ACHN (cell line): ENCODE measurements at places on chromosomes 3 and 15.

GRCh38 chr15:83283813-83284558 is 478 bp downstream of the BNC1 start:
- DNase-seq = peak; percentile 37

DNA sequence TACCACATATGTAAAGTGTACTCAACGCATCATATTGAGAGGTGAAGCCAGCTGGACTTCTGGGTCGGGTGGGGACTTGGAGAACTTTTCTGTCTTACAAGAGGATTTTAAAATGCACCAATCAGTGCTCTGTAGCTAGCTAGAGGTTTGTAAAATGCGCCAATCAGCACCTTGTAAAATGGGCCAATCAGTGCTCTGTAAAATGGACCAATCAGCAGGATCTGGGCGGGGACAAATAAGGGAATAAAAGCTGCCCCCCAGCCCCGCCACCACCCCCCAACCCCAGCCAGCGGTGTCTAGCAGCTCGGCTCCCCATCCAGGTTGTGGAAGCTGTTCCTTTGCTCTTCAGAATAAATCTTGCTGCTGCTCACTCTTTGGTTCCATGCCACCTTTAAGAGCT is 6.2 kb upstream of the IVD start:
- no peak for DNase-seq

- DNase-seq = no peak
Observed at GRCh38 chr15:28013976-28014375, 85.1 kb downstream of the OCA2 start.

GRCh38 chr15:40313531-40314398 is 6.0 kb upstream of the PLCB2 start:
- DNase-seq = no peak

GRCh38 chr15:29838352-29839010 is 16.2 kb upstream of the TJP1 start:
- no peak for DNase-seq

- no peak for DNase-seq
Observed at GRCh38 chr3:184388164-184388935, 8.5 kb downstream of the CHRD start.

DNA sequence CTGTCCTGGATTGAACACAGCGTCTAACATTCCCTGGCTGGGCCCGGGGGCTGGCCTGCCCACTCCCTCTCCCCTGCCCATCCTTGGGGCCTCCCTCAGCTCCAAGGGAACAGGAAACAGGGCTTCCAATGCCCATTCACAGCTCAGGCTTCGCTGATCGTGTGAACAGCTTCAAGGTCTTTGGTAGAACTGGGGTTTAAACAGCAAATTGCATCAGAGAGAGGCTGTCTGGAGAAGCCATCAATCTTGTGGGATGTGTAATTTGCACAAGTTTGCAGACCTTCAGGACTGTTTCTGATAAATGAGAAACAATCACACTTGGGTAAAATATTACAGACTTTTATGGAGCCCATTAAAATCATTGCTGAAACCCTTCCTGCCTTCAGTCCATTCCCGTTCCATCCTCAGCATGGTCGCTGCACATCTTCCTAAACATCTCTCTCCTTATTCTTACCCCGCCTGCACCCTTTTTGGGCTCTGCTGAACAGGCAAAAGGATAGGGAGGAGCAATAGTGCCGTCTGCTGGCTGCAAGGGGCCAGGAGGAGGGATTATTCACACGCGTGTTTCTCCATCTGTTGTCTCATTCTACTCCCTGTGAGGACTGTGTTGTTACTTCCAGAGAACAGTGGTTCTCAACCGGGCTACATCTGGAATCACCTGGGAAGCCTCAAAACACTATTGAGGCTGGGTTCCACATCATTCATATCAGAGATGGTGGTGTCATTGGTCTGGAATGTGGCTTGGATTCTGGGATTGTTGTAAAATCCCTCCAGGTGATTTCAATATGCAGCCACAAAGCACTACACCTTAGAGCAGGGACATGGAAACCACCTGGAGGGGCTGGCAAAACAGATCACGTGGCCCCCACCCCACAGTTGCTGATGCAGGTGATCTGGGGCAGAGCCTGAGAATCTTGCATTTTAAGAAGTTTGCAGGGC is 116.3 kb downstream of the CLSTN2 start:
- DNase-seq = no peak

DNA sequence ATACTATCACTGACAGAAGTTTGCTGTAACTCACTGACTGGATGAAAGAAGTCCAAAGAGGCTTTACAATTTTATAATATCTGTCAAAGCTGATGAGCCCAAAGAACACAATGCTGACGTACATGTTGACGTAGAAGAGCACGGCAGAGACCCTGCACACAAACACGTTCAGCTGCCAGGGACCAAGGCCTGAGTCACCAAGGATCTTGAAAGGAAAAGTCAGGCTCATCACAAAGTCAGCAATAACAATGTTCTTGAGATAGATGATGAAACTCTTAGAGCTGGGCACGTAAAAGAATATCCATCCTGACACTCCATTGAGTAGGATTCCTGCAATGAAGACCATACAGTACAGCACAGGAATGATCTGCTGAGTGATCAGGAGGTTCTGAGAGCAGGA is 10.9 kb upstream of the GPR171 start:
- no peak for DNase-seq

DNA sequence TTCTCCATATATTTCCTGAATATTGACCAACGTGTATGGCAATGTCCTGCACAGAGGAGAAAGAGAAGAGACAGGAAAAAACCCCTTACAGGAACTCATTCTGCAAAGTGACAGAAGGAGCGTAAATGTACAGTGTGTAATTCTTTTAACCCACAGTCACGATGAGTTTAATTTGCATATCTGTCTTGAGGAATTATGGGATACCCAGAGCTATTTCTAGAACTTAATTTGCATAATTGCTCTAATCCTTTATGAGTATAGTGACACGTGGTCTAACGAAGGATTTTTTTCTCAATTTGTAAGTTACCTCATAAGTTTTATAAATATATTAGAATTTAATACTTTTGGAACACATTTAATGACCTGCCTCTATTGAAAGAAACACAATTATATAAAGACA is 9.8 kb downstream of the GPR27 start:
- no peak for DNase-seq

DNA sequence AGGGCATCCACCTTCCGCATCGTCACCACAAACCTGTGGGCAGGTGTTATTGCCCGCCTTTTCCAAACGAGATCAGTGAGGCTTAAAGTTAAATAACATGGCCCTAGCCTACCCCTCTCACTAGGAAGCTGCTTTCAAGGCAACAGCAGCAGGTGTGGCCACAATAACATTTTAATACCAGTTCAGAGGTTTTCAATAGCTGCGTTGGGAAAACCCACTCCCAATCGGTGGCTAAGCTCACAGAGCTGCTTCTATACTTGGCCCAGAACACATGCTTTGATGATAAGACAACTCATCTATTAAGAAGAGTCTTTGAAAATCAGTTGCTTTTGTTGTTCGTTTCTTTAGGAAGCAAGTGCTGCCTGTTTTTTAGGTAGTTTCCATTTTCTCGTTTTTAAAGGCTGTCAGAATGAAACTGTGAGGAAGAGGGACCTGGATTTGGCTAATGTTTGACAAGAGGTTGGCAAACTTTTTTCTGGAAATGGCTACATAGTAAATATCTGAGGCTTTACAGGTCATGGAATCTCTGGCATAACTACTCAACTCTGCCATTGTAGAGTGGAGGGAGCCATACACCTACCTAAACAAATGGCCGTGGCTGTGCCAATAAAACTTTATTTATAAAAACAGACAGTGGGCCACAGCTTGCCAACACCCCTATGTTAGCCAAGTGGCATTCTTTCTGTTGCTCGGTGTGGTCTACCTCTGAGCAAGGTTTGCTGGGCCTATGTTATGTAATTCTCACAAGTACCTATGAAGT is 179.6 kb downstream of the FEZF2 start:
- DNase-seq = no peak

- no peak for DNase-seq
Observed at GRCh38 chr3:123153125-123154019, 48.4 kb upstream of the SEC22A start.

DNA sequence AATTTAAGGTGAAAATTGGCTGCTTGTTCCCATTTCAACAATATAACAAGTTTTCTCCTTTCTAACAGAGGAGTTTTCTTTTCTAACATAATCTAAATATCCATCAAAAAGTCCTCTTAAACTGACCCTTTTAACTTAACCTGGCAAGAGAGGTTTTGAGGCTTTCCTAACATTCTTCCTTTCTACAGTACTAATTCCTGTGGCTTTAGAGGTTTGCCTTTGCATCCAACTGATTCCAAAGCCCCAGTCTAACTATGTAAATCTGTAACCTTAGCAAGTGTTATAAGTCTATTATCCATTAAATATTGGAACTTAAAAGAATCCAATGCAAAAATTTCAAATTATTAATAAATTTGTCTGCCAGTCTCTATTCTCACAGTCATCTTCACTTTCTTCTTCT is 134.1 kb downstream of the ISL2 start:
- DNase-seq = peak; percentile 30

DNA sequence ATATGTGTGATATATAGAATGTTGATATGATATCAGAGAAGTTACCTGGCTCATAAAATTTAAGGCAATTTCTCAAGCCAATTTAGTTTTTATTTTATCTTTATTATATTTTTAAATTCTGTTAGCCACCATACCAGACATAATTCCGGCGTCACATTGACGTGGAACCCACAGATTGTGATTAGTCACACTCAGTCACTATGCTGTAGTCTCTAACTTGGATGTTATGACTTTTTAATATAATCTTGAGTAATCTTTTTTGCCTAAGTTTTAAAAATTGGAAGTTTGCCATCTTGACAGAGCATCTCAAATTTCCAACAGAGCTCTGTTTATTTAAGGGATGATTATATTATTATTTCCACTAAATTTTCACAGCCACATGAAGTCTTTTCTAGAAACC is 9.7 kb upstream of the DCLK3 start:
- DNase-seq = no peak

DNA sequence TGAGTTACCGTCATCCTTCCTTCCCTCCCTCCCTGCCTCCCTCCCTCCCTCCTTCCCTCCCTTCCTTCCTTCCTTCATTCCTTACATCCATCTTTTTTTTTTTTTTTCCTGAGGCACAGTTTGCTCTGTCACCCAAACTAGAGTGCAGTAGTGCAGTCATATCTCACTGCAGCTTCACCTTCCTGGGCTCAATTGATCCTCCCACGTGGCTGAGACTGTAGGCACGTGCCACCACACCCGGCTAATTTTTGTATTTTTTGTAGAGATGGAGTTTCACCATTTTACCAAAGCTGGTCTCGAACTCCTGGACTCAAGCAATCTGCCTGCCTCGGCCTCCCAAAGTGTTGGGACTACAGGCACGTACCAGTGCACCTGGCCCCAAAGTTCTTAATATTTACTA is 25.8 kb downstream of the USP3 start:
- DNase-seq = no peak

DNA sequence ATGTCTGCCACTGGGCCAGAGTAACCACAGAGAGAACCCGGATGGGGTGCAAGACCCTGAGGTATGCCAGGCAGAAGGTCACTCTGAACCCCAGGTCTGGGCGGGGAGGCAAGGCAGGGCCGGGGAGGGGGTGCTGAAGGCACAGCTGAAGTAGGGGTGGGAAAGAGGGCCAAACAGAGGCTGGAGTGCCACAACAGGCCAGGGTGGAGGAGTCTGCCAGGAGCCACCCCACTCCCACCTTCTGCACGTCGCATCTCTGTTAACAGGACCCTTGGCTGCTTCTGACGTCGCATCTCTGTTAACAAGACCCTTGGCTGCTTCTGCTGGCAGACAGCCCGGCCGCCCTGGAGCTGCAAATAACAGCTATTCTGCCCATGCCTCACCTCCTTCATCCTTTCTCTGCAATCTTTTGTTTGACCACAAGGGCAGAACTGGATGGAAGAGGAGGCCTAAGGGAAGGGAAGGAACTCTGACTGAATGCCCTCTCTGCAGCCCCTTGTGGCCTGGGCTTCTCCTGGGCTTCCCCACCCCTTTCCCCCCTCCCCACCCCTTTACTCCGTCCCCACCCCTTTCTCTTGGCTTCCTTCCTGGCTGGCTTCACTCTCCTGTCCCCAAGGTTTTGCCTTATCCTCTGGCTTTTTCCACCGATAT is 20.6 kb upstream of the FBLN2 start:
- DNase-seq = peak; percentile 16

- no peak for DNase-seq
Observed at GRCh38 chr15:90580099-90580498, 50.4 kb downstream of the CRTC3 start.

DNA sequence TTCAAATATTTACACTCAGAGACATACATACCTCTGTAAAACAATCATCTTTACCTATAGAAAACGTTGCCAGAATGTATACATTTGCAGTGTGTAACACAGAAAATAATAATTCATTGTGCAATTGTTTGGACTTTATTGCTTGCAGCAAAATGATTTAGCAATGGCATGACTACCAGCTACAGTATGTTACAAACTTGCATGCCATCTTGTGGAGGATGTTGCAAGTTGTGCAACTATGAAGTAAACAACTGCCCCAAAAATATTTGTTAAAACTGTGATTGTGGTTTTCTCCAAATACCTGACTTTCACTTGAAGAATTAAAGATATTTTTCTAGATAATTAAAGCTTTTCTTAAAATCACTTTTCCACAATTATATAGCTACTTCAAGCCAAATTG is 27.1 kb upstream of the C3orf49 start:
- peak; percentile 31 for DNase-seq

DNA sequence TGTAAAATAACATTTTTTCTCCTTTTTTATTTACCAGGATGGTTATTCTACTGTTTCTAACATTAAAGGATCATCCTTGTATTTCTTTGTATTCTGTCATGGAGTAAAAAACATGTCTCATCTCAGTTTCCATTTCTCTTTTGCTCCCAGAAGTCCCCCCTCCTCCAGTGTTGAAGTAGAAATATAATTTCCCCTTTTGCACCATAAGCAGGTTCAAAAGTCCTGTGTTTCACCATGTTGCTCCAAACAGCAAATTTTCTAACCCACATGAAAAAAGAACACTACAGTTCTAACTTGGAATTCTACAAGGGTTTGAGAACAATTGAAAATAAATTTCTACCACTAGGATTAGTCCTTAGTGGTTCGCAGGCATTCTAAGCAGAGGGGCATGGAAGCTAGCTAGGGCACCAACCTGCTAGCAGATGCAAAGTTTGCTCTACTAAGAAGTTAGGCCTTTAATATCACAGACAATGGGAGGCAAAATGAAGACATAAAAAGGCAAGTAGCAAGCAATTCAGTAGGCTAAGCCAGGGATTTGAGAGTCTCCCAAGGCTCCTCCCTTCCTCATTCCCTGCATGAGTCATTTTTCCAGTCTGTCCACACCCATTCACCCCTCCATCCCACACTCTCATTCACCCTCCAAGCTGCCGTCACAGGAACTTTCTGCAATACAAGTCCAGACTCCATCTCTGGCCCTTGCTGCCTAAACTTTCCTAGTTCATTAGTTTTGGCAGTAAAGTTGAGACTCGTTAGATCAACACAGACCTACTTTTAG is 2.3 kb upstream of the MBNL1 start:
- peak; percentile 82 for DNase-seq

DNA sequence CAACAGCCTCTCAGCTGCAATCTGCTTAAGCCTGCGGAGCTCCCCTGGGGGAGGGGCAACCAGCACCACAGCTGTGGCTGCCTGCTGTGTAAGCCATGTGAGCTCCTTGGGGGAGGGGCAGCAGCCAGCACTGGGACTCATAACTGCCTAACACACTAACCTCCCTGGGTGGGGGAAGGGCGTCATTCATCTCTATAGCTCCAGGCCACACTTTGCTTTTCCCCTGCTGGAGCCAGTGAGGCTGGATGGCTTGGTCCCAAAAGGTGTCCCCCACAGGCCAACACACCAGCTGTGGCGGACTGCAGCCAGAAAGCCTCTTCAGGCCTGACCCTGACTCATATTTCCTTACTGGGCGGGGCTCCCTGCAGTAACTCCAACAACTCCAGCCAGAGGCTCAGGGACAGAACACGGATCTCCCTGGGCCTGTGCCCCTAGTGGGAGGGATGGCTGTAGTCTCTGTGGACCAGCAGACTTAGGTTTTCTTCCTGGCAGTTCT is 129.8 kb downstream of the PPM1L start:
- no peak for DNase-seq
